ENCODE measurements at places on chromosomes 16 and 17. TPM values are rescaled to one million over a fixed set of nuclear protein-coding genes. Genes with fewer than 3 reads are reported as not detected.

TPSG1 gene
- not detected for total RNA-seq

KRTAP16-1 gene
- not detected for total RNA-seq

KRTAP9-3 gene
- not detected for total RNA-seq

GNG13 gene
- total RNA-seq: not detected

NDRG4 gene
- 1.8 TPM for total RNA-seq

DNAAF8 gene
- 0.26 TPM for total RNA-seq

PDILT gene
- not detected for total RNA-seq

SARM1 gene
- 3.1 TPM for total RNA-seq

All from fibroblast of lung (primary cell).